HS-5 (cell line): ENCODE measurements at places on chromosomes 5 and 9.

GRCh38 chr9:133403766-133404453 is 13.9 kb downstream of the REXO4 start:
- no peak for DNase-seq

- DNase-seq, result no peak
These were observed 950 bp upstream of the FNBP1 start for GRCh38 chr9:130043654-130044623.

- no peak for DNase-seq
These were observed 17.0 kb downstream of the FRMPD1 start for GRCh38 chr9:37667706-37668105.

- no peak for DNase-seq
These were observed 115.9 kb downstream of the ATPSCKMT start for GRCh38 chr5:10133830-10134229.

GRCh38 chr5:50873595-50874277 is 207.3 kb downstream of the PARP8 start:
- no peak for DNase-seq

GRCh38 chr5:85168474-85168873 is 783.8 kb upstream of the EDIL3 start:
- DNase-seq, result no peak

DNA sequence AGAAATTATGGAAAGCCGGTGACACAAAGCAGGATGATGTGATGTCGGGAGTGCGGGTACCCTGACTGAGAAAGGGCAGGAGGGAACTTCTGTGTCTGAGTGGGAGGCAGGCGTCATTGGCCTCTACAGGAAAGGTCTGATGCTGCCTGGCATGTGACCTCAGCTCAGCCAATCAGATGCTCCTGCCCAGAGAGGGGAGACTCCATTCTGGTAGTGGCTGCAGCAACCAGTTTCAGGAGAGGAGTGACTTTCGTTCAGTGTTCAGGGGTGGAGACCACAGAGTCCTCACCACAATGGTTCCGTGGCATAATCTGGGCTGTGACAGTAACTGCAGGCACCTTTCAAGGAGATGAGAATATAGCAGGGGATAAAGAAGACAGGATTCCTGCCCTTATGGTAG is 6.7 kb upstream of the SFXN1 start:
- DNase-seq, result no peak

- DNase-seq, result no peak
These were observed 36.3 kb upstream of the HSD17B3 start for GRCh38 chr9:96338299-96338698.

DNA sequence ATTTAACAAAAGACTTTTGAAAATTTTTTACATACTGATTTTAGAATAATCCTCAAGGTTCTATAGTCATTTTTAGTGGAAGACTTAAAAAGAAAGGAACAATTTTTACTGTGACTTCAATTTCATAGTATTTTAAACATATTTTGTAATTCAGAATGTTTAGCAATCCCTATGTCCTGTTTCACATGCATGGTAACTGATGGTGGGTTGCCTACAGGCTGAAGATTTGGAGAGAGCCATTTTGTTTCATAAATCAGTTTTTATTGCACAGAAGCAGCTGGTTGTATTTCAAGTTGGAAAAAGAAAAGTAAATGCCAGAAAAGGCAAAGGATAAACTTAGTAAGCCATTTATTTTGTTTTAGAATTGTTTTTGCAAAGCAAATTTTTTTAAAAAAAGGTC is 24.0 kb downstream of the STARD4 start:
- no peak for DNase-seq

DNA sequence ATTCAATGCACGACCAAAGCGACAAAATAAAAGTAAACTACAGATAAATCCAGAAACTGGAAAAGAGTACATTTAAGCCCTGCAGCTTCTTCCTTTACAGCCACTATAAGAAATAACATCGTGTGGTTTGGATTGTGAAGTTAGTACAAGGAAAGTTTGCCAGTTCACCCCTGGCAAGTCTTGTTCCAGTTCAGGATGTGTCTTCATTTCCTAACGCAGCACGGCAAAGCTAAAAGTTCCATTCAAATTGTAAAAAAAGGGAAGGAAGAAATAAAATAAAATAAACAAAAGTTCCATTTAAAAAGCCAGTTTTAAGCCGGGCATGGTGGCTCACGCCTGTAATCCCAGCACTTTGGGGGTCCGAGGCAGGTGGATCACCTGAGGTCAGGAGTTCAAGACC is 83.3 kb upstream of the RETREG1 start:
- no peak for DNase-seq

DNA sequence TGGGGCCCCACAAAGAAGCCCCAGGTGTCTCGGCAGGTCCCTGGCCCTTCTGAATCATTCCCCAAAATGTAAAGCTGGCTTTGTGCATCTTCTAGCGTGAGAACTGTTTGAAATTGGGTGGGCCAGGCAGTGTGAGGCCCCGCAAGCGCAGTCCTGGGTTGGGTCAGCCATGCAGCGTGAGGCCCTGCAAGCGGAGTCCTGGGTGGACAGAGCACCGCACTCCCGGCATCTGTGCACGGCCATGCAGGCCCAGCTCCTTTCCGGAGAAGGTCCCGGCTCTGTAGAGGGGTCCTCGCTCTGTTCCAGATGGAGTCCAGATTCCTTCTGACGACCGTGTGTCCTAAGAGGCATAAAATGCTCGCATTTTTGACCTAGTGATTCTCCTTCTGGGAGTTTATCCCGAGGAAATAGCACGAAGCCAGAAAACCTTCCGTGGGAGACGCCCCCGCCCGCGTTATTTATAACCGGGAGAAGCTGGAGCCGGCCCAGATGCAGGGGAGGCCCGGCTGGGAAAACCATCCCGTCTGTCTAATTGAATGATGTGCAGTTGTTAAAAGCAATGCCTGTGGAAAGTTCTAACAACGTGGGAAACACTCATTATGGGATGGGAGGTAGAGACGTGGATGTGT is 19.4 kb upstream of the NOTCH1 start:
- no peak for DNase-seq

- DNase-seq, result no peak
These were observed 153.9 kb downstream of the MARCHF11 start for GRCh38 chr5:16025681-16026080.

GRCh38 chr5:18037718-18038117 is 403.5 kb downstream of the TAF11L14 start:
- no peak for DNase-seq

- DNase-seq, result no peak
These were observed 36.5 kb upstream of the GPBP1 start for GRCh38 chr5:57137401-57137800.

DNA sequence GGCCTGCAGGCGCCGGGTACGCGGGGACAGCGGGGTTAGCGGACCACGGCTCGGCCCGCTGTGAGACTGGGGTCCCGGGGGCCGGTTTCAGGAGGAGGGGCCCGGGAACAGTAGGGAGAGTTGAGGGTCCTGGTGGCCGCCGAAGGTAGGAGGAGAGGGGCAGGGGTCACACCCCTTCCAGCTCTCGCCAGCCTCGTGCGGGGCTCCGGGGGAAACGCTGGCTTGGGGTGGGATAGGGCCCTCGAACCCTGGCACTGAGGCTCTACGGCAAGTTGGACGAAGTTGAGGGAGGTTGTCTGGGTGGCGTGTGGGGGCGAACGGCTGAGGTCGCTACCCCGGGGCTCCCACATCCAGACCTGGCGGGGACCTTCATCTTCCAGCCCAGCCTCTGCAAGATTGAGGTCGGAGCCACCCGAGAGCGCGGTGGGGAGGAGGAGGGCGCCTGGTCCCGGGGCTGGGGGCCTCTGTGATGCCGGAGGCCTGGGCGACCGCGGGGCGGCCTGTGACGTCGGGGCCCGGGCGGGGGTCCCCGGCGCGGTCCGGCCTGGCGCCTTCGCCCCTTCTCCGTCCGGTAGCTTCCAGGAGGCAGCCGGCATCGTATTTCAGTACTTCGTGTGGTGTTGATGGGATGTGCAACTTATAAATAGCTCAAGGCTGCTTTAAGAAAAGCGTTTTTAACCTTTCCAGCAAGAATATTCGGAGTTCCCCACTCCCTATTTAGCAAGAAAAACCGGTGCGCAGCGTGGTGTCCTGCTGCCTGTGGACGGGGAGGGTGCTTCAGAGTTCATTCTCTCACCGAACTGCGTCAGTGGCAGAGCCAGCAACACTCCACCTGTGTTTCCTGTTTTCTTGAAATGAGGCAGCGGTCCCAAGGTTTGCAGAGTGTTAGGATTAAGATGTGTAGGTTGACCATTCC is 902 bp downstream of the HABP4 start:
- no peak for DNase-seq

- no peak for DNase-seq
These were observed 16.7 kb upstream of the CD74 start for GRCh38 chr5:150429410-150429873.

DNA sequence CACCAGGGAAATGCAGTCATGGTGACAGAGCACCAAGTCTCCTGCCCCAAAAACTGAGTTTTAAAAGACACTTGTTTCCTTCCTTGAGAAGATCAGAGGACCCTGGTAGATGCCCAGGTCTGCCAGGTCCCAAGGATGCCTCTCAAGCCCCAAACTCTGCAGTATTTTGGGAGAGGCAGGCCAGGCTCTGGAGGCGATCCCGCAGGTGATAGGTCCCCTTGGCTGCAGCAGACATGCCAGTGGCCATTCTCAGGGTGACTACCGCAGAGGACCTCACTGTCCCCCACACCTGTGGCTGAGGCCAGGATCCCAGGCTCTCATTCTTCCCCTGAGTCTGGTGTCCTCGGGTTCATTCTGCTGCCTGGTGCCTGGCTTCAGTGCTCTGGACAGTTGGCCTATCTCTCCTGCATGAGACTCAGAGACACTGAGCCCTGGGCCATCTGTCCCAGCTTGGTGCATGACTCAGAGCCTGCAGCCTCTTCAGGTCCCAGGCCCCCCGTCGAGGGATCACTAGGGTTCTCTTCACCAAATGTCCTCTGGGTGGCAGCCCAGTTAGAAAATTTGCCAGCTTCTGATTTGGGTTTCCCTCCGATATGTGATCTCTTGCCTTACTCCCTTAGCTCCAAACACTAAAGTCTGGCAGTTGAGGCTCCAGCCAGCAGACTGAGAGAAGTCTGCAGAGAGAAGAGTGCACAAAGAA is 59.7 kb upstream of the GARNL3 start:
- no peak for DNase-seq

- DNase-seq, result no peak
These were observed 39.3 kb downstream of the BTNL8 start for GRCh38 chr5:180938294-180938693.

DNA sequence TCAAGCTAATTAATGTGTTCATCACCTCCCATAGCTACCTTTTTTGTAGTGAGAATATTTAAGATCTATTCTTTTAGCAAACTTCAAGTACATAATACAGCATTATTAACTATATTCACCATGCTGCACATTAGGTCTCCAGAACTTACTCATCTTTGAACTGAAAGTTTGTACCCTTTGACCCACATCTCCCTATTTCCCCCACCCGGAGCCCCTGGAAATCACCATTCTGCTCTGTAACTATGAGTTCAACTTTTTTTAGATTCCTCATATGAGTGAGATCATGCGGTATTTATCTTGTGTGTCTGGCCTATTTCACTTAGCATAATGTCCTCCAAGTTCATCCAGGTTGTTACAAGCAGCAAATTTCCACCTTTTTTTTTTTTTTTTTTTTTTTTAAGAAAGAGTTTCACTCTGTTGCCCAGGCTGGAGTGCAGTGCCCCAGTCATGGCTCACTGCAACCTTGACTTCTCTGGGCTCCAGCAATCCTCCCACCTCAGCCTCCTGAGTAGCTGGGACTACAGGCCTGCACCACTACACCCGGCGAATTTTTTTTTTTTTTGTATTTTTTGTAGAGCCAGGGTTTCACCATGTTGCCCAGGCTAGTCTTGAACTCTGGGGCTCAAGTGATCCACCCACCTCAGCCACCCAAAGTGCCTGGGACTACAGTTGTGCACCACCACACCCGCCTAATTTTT is 100.4 kb upstream of the SAP30L start:
- DNase-seq, result no peak

- no peak for DNase-seq
These were observed 318.3 kb upstream of the IRX4 start for GRCh38 chr5:2201011-2201410.

GRCh38 chr9:75633451-75634057 is 256.9 kb upstream of the PCSK5 start:
- no peak for DNase-seq

DNA sequence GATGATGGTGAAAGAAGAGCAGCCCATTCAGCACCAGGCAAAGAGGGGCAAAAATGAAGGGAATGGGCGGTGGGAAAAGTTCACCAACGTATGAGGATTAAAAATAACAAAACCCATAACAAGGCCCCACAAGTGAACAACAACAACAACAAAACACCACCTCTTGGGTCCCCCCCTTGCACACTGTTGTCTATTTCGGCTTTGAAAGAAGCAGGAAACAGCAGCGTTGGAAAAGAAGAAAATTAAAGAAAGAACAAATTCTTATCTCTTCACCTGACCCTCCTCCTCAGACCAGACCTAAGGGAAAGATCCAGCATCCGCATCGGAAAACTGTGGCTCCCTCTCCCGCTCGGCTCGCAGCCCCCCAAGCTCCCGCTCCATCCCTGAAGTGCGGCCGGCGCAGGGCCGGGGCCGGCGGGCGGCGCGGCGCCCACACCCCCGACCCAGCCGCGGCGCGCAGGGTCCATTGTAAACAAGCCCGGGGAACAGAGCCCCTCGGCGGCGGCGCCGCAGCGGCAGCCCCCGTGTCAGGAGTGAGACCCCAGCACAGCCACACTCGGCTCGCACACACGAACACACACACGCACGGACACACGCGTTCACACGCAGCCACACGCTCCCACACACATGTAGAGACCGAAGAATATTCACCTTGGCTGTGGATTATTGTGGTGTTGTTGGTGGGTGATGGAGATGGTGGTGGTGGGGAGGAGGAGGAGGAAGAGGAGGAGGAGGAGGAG is 535 bp downstream of the RFX3 start:
- DNase-seq, result no peak

DNA sequence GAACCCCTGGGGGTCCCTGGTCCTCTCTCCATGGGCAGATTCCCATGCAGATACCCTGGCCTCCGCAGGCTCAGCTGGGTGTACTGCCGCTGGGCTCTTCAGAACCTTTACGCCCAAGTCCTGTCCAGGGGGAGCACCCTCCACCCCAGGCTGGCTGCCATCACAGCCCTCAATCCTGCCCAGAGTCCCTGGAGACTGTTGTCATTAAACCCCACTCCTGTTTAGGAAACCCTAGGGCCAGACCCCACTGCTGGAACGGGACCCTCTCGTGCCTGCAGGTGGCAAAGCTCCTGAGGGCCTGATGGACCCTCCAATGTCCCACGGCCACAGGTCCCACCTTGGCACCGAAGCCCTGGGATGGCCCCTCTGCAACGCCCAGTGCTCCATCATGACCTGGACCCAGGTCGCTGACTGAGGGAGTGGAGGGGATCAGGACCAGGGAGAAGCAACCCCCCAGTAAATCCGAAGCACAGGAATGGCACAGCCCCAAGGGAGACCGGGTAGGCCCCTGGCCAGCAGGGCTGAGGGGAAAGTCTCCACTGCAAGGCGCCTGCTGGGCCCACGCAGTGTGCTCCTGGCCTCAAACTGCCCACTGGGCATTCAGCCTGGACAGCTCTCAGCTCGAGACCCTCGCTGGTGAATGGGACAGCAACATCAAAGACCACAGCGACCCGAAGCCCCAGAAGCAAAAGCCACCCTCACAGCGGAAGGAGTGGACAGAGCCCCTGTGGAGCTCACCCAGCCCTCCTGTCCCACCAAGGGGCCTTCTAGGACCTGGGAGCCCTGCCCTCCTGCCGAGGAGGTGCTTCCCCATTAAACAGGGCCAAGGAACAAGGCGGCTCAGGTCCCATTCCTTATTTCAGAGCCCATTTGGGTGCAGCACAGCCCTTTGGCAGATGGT is 8.3 kb downstream of the ZDHHC11B start:
- no peak for DNase-seq
